LHCN-M2 (cell line): ENCODE measurements at places on chromosomes 2 and 18. TPM values are rescaled to one million over a fixed set of nuclear protein-coding genes. Genes with fewer than 3 reads are reported as not detected.

Gene ZNF804A
- total RNA-seq = 0.29 TPM in 1 of 2 replicates, not detected in the other

- DNase-seq = no peak
Observed at GRCh38 chr2:73084971-73085370, 13.5 kb upstream of the SFXN5 start.

- DNase-seq = no peak
Observed at GRCh38 chr2:10284108-10284870, 18.4 kb upstream of the HPCAL1 start.

Gene CXCR2
- not detected in 2 replicates for total RNA-seq

DNA sequence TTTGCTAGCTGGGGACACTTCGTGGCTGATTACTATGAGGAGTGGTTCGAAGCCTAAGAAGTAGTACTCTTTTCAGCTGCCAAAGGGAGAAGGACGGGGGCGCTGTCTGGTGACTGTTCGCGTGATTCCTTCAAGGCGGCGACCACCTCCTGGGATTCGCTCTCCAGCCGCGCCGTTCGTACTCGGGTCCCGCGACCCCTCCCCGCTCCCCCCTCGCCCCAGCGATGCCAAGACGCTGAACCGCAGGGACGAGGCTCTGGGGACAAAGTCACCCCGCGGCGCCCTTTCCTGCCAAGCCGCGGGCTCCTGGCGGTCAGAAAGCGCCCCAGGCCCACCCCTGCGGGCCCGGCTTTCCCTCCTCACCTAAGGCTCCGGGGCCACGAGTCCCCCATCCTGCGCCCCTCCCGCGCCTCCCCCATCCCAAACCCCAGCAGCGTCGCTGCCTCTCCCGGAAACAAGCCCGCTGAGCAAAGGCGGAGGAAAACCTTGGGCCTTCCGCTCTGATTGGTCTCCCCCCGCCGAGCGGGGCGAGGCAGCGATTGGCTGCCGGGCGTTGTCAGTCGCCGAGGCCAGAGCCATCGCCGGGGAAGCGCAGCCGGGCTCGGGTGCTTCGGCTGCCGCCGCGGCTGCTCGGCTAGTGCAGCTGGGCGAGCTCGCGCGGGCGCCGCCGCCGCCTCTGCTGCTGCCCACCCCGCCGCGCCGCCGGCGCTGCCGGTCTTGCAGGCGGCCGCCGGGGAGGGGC lies 404.3 kb downstream of the XIRP2 start:
- DNase-seq = peak; percentile 80

Gene NGEF
- 0.26 and 0.34 TPM in 2 replicates for total RNA-seq

GRCh38 chr2:102172745-102173144 lies 14.1 kb upstream of the IL1RL2 start:
- no peak for DNase-seq

GRCh38 chr2:121128741-121129659 lies 156.0 kb downstream of the TFCP2L1 start:
- peak; percentile 21 for DNase-seq

Gene ZC3H6
- total RNA-seq = 4.4 and 6.2 TPM in 2 replicates
